ENCODE measurements at places on chromosomes 4 and X.

GRCh38 chr4:2350982-2351381 is 67.5 kb downstream of the ZFYVE28 start:
- no peak for DNase-seq

- no peak for DNase-seq
Measured at GRCh38 chr4:172007889-172008288, 194.7 kb downstream of the GALNTL6 start.

DNA sequence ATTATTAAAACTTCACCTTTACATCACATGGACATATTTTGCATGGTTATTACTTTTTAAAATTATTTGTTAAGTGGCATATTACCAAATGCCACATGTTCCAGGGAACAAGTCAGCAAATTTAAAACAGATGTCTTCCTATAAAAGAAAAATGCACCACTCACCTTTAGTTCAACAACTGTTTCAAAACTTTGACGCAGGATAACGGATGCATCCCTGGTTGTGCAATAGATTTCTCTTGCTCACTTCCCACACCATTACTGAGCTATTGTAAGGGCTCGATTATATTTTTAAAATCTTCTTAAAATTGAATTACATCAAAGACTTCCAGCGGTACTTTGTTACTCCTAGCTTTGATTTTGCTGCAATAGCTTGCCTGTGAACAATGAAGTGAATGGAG is 93.0 kb upstream of the ARHGAP24 start:
- no peak for DNase-seq

DNA sequence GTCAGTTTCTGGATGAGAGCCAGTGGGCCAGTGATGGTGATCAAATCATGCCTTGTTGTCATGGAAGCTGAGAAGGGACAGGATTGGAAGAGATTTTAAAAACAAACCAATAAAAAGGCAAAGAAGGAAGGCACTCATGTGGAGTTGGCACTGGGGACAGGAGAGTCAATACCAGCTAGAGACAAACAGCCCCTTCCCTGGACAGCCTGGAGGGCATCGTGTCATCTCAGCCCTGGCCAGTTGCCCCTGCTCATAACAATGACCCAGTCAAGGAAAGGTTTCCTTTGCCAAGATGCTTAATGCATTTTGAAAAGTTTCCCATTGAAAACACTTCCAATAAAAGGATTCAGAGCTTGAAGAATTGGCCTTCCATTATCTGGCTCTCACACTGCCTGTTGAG is 55.5 kb downstream of the SCML1 start:
- DNase-seq = peak; percentile 75

- no peak for DNase-seq
Measured at GRCh38 chrX:67787196-67787595, 243.4 kb downstream of the AR start.

GRCh38 chrX:132954323-132954722 is 4.1 kb downstream of the HS6ST2 start:
- DNase-seq = no peak

DNA sequence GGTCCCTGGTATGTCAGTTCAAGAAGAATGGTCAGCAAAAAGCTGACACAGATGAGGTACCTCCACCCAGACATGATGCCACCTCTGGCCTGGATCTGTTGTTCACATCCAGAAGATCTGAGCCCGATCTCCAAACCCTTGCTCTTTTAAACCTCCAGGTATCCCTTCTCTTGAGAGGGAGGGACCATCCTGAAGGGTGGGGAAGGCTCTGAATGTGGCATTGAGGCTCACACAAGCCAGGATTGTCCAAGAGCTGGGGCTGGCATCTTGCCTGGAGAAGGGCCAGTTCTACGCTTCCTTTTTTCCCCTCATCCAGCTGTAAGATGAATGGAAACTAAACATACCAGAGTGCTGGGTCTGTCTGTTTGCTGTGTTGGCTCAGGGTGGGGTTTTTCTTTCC is at the start of gene ITIH6:
ITIH6 (minus strand) TSS at position 119 of the 400 bp plus-strand sequence; CDS start at position 74, 45 bp downstream.
- no peak for DNase-seq

DNA sequence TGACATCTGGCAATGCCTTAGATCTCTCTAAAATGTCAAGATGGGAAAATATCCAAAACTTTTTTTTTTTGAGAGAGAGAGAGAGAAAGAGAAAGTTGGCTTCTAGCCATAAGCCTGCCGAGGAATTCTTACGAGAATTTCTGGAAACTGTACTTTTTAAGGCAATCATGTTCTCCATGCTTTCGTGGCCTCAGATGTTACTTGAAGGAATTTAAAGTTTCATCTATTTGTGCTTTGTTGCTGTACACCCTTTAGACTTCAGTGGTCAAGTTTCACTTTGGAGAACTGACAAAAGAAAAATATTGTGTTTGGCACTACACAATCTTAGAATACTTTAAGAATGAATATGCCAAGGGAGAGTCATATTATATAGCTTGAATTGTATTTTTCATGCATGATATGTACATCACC is 53.9 kb downstream of the FAT4 start:
- DNase-seq = no peak

- no peak for DNase-seq
Measured at GRCh38 chrX:39555431-39555830, 542.3 kb downstream of the BCOR start.

GRCh38 chrX:17459661-17460060 is 84.7 kb downstream of the NHS start:
- no peak for DNase-seq

DNA sequence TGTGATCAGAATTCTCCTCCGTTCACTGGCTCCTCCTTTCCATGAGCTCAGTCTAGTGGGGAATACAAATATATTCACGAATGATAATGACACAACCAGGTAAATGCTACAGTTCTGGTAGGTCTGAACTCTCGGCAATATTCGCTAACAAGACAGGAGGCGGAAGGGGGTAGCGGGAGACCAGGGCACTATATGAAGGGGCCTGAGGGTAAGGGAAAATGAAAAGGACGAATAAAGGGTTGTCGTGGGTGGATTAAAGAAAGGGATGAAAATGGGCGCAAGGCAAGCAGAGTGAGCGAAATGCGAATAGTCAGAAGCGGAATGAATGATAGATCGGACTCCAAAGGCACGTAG is 743 bp downstream of the NKAP start:
- no peak for DNase-seq

- no peak for DNase-seq
Measured at GRCh38 chr4:74085669-74086068, 13.3 kb downstream of the CXCL2 start.

DNA sequence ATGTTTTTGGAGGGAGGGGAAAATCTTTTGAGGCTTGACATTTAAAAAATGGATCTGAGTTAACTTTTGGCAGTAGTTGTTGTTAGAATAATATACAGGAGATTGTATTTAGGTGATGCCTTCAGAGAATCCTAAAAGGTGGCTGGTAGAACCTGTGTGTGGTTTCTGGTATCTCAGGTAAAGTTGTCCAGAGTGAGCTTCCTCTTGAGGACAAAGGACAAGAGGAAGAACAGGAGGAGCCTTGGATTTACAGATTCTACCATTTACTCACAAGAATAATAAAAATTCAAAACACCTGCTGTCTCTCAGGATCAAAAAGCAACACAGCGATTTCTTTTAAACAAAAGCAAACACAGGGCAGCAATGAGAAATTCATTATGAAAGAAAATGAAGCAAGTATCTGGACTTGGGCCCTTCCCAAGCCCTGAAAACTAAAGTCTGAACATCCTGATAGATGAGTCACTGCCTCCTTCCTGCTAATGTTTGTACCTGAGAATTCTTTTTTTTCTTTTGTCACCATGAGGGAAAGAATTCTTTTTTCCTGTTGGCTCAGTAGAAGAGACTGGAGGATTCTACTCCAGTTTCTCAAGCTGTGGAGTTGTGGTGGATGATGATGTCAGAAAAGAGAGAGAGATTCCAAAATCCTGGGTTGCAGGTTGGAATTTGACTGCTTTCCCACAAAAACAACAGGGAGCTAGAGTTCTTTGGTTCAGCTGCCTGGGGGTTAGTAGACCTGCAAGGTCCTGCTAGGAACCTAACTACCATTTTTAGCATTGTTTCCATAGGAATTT is 31.5 kb upstream of the RAPGEF2 start:
- DNase-seq = no peak

- peak; percentile 58 for DNase-seq
Measured at GRCh38 chrX:40174854-40175510, 77.2 kb upstream of the BCOR start.

DNA sequence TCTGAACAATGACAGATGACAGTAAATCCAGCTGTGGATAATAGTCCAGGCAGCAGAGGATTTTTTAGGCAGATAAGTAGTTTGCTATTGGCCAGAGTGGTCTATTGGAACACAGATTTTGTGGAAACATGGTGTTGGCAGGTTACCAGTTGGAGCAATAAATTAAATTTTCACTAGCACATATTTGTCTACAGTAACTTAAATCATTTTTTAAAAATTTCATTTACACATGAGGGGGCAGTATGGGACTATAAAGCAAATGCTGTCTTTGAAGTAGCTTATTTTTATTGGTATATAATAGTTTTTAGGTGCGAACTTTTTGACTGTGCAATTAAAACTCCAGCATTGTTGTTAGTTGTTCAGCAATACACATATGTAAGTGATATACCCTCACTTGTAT is 289.8 kb downstream of the ARHGAP10 start:
- no peak for DNase-seq

DNA sequence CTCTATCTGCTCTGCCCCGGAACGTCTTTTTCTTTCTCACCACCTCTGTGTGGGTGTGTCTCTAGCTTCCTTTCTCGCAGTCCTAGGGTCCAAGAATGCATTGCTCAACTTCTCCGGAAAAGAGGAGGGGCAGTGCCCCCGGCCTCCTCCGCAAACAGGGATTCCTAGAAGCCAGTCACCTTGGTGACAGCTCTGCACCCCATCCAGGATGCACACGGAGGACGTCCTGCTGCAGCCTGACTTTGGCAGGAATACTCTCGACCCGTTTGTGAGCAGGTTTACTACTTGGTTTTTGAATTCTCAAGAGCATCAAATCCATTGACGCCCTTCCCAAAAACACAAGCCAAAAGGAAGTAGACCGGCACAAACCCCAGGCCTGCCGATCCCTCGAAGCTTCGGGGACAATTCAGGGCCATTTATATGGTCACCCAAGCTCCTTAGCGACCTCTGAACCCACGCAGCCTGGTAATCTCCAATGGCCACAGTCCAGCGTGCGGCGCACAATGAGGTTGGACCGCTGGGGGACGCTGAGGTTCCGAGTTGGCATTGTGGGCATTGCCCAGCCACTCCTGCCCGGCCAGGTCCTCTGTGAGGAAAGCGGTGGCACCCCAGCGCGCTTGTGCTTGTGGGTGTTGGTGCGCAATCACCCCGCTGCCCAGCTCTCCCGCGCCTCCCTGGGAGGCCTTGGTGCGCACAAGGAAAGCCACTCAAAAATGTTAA is 9.8 kb downstream of the NKX3-2 start:
- no peak for DNase-seq

DNA sequence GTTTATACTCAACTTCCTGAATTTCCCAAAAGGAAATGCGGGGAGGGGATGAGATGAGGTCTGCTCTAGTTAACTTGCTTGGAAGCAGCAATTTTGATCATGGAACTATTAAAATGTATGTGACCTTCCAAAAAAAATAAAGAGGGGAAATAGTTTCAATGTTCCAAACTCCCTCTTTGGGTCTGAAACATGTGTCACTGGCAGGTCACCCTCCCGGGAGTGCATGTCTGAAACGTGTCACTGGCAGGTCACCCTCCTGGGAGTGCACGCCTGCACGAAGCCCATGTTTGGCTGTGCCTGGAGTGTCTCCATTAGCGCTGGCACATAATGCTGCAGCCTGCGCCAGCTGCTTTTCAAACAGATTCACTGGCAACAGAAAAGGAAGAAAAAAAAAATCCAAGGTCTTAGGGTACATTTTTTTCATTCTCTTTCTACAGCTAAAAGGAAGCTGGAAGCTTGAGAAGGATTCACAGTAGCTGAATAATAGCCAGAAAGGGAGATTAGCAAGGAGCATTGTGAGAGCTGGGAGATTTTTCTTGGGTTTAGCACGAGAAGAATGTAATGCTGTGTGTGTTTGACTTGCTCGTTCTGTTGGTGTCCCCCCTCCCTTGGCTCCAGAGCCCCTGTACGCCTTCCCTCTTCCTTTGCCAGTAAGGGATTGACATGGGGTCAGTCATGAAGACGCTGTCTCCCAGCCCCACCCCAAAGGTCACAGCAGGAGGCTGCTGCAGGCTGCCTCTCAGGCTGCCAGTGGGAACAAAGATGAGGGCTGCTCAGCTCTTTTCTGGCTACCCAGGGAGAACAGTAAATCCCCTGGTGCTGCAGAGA is 39.2 kb upstream of the TLR3 start:
- no peak for DNase-seq

DNA sequence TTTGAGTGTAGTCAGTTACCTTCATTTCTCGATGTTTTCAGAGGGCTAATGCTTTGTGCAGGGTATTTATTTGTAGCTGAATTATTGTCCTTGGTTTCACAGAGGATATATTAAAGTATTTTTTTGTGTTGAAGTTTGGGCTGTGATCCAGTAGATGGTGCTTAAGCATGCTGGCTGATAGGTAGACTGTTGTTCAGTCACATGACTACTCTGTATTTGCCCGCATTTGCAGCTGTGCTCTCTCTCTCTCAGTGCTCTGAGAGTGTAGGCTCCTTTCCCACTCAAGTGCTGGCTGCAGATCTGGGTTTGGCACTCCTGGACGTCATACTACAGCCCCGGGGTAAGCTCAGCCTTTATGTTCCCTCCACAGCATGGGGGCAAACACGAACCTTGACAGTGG is 21.7 kb downstream of the RAB40AL start:
- no peak for DNase-seq

DNA sequence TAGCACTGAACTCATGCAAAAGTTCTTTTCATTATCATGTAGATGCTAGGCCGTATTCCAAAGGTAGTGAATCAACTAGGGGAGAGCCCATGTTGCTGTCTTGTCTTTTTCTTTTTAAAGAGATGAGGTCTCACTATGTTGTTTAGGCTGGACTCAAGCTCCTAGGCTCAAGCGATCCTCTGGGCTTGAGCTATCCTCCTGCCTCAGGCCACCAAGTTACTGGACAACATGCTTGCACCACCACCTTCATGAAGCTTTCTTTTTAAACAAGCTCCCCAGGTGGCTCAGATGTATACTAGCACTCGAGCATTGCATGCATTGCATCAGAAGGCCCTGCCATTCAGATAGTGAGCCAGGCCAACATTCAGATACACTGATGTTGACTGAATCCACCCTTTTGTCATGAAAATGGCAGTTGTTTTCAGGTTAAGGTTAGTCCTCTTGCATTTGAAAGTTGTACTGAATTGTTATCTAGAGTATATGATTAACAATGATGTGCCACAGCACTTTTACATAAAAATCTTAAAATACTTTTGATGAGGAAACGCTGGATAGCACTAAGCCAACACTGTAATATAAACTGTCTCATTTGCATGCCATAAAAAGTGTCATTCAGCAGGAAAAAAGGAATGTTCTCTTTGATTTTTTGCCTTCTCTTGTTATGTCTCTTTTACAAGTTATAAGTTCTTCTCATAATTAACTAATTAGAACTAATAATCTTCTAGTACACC is 76.7 kb downstream of the FNIP2 start:
- DNase-seq = no peak

DNA sequence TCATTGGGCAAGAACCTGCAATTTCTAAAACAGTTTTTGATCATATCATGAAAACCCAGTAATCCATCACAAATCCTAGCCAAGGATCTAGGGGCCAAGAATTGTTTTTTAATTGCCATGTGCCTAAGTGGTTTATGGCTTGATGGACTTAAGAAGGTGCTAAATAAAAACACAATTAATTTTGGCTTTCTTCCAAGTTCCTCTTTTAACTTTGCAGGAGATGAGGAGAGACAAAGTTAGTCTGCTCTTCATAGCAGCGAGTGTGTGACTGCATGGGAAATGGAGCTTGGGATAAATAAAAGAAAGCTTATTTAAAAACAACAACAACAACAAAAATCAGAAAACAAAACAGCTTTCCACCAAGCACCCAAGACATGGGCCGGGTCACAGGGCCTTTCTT is 41.4 kb downstream of the ARHGEF9 start:
- DNase-seq = no peak

- DNase-seq = no peak
Measured at GRCh38 chr4:11532138-11532537, 103.4 kb upstream of the HS3ST1 start.
